ENCODE measurements at places on chromosomes 4 and X. TPM values are rescaled to one million over a fixed set of nuclear protein-coding genes. Genes with fewer than 3 reads are reported as not detected.

GRCh38 chr4:7777871-7778509 is 161.7 kb downstream of the AFAP1 start:
- H3K27me3 ChIP-seq, result no peaks in the 10 kb centered on the region
- DNase-seq, result no peak
- no peak overlapping the region for H3K27ac ChIP-seq
- no peak overlapping the region for H3K4me3 ChIP-seq
- peaks cover 25% of the 10 kb centered on the region for H3K4me1 ChIP-seq

DNA sequence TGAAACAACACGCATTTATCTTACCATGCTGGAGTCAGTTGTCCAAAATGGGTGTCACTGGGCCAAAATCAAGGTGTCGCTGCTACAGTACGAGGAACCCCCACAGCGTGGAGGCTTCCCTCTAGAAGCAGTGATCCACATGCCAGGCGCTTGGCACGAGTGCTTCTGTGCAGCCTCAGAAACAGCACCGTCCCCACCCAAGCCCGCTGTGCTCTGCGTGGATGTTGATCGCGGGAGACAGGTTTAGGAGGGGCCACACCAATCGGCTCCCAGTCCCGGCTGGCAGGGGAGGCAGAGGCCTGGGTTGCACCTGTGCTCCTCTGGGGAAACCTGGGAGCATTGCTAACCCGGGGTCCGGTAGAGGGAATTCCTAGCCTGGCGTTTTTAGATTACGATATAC is 165.5 kb upstream of the PSAPL1 start:
- H3K27me3 ChIP-seq, result peaks cover 36% of the 10 kb centered on the region
- H3K4me3 ChIP-seq, result no peak overlapping the region
- no peak overlapping the region for H3K27ac ChIP-seq
- H3K4me1 ChIP-seq, result no peaks in the 10 kb centered on the region
- no peak for DNase-seq
- no peaks in the 10 kb centered on the region for H3K36me3 ChIP-seq

DNA sequence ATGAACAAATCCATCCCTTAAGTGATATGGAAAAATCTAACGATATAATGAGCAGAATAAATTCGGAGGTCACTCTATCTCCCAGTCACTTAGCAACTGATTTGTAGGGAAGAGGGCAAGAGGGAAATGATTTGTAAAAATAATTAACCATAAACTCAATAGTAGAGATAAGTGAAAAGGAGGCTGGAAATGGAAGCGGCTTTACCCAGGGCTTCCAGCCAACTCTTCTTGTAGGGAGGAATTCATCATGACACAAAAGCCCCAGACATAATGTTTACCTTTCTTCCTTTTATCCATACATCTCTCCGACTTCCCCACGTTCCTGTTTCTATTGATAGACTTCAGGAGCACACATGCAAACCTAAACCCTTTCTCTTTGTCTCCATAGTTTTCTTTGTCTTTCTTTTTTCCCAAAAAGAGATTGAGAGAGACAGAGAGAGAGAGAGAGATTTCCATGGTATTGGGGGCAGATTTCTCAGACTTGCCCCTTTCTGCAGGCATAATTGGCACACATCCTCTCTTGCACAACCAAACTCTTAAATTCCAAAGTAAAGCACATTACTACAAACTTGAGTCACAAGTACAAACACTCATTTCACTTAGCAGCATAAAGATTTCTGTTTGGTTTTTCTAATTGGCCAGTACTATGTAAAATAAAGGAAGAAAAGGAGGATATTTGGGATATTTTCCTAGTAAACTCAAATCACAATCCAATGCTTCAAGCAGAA is 140.9 kb downstream of the MAPK10 start:
- H3K36me3 ChIP-seq, result peaks cover 8% of the 10 kb centered on the region
- no peak for DNase-seq
- H3K27me3 ChIP-seq, result no peaks in the 10 kb centered on the region
- H3K4me3 ChIP-seq, result no peak overlapping the region
- H3K4me1 ChIP-seq, result peaks cover 9% of the 10 kb centered on the region

GRCh38 chr4:53716471-53717063 is 125.3 kb upstream of the LNX1 start:
- H3K4me3 ChIP-seq, result no peak overlapping the region
- DNase-seq, result no peak
- H3K27ac ChIP-seq, result no peak overlapping the region

DNA sequence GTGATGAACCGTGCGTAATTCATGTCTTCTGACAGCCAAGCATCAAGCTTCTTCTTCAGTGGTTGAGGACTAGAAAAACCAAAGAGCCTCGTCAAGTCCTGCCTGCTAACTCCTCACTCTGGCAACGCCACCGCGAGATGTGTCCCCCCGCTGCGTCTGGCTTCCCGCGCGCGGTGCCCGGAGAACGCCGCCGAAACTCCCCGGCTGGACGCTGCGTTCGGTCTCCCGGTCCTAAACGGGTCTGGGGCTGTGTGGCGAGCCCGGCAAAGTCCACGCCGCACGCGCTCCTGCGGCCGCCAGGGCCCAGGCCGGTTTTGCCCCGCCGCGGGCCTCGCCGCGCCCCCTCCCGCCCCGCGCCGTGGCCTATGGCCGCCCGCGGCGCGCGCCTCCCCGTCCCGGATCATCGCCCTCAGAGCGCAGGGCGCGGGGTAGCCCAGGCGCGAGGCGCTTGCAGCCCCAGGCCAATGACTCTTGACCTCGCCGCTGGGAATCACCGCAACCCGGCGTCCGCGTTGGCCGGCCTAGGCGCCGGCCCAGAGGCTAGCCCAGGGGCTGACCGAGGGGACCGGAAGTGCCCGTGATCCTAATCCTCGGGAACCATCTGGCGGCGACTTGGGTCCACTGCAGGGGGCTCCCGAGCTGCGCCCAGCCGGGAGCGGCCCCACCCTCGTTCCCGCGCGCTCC is at the start of gene AADAT:
Gene AADAT, minus strand, starts transcription at position 289 of the 684 bp plus-strand sequence. Its CDS starts 266 bp downstream, at position 23.
- H3K4me1 ChIP-seq, result peaks cover 29% of the 10 kb centered on the region
- peaks cover 14% of the 10 kb centered on the region for H3K36me3 ChIP-seq
- no peaks in the 10 kb centered on the region for H3K27me3 ChIP-seq
- H3K27ac ChIP-seq, result peak within 1 kb of the TSS; percentile 89
- H3K4me3 ChIP-seq, result peak within 1 kb of the TSS; percentile 92

GRCh38 chr4:100949350-100949935 is 397.9 kb downstream of the PPP3CA start:
- H3K27ac ChIP-seq, result no peak overlapping the region
- H3K36me3 ChIP-seq, result no peaks in the 10 kb centered on the region
- DNase-seq, result no peak
- no peaks in the 10 kb centered on the region for H3K27me3 ChIP-seq
- no peak overlapping the region for H3K4me3 ChIP-seq

GRCh38 chrX:9555354-9555753 is 90.5 kb downstream of the TBL1X start:
- no peaks in the 10 kb centered on the region for H3K4me1 ChIP-seq
- no peaks in the 10 kb centered on the region for H3K36me3 ChIP-seq
- H3K27ac ChIP-seq, result no peak overlapping the region
- no peaks in the 10 kb centered on the region for H3K27me3 ChIP-seq
- no peak for DNase-seq
- H3K4me3 ChIP-seq, result no peak overlapping the region

DNA sequence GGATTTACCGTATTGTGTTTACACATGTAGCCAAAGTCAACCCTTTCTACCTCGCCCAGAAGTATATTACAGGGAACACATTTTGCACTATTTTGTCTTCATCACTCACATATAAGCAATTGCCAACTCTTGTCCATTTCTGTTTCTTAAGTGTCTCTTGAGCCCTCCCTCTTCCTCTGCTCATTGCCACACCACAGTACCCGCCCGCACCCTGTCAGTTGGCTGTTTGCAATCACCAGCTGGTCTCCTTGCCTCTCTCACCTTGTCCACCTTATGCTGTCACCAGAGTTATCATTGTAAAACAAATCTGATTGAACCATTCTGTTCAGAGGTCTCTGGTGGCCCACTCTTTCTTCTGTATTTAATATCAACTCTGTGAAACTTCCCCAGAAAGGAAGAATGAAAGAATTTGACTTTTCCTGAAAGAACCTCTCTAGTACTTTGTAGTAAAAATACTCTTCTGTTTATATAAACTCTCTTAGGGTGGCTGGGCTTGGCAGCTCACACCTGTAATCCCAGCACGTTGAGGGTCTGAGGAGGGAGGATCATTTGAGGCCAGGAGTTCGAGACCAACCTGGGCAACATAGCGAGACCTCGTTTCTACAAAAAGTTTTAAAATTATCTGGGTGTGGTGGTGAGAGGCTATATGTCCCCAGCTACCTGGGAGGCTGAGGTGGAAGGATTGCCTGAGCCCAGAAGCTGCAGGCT is 50.2 kb downstream of the ING2 start:
- H3K4me3 ChIP-seq, result no peak overlapping the region
- no peaks in the 10 kb centered on the region for H3K4me1 ChIP-seq
- no peaks in the 10 kb centered on the region for H3K36me3 ChIP-seq
- no peak overlapping the region for H3K27ac ChIP-seq

- no peak overlapping the region for H3K4me3 ChIP-seq
- no peak for DNase-seq
- H3K36me3 ChIP-seq, result no peaks in the 10 kb centered on the region
- peaks cover 10% of the 10 kb centered on the region for H3K4me1 ChIP-seq
- H3K27me3 ChIP-seq, result no peaks in the 10 kb centered on the region
Measured at GRCh38 chrX:96692890-96693289, 8.2 kb downstream of the DIAPH2 start.

DNA sequence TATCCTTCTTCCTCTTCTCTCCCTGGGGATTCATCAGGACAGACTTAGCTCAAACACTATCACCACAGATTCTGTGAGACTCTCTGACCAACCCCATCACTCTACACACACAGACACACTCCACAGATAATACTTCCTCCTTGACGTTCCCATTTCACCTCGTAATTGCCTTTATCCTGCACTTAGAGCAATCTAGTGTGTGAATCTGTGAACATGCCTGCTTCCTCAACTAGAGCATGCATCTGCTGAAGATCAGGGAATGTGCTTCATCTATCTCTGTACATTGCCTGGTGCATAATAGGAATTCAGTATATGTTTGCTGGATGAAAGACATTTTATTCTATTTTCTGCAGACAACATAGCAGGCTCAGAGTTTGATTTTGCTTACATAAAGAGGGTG is 25.1 kb upstream of the HS6ST2 start:
- H3K36me3 ChIP-seq, result no peaks in the 10 kb centered on the region
- H3K27ac ChIP-seq, result no peak overlapping the region
- DNase-seq, result no peak
- H3K27me3 ChIP-seq, result no peaks in the 10 kb centered on the region
- no peak overlapping the region for H3K4me3 ChIP-seq

DNA sequence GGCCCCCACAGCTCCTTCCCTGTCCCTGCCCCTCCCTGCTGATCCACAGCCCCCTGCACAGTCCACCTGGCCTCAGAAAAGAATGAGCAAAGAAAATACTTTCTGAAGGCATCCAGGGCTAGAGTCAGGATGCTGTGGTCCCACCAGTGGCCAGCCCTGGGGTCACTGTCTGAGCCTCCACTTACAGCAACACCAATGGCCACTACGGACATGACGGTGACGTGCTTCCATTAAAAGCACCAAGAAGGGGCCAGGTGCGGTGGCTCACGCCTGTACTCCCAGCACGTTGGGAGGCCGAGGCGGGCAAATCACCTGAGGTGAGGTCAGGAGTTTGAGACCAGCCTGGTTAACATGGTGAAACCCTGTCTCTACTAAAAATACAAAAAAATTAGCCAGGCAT is 4.0 kb downstream of the JAKMIP1 start:
- DNase-seq, result peak; percentile 22
- H3K27ac ChIP-seq, result no peak overlapping the region
- H3K4me1 ChIP-seq, result peaks cover 3% of the 10 kb centered on the region

DNA sequence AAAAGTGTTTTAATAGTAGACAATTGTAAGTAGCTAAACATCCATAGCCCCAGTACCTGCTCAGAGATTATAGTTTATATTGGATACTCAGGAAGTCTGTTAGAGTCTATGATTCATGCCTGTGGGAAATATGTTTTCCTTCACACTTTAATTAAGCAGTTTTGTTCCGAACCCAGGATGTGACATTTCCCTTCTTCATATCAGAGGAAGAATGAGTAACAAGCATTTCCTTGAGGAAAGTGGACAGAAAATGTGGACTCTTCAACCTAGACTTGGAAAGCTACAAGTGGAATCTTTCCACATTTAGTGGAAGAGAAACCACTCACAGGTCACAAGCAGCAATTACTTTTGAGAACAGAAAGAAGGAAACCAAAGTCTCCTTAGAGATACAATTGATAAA is 419.4 kb downstream of the C4orf33 start:
- no peaks in the 10 kb centered on the region for H3K36me3 ChIP-seq
- DNase-seq, result no peak
- peaks cover 3% of the 10 kb centered on the region for H3K4me1 ChIP-seq
- no peak overlapping the region for H3K4me3 ChIP-seq

DNA sequence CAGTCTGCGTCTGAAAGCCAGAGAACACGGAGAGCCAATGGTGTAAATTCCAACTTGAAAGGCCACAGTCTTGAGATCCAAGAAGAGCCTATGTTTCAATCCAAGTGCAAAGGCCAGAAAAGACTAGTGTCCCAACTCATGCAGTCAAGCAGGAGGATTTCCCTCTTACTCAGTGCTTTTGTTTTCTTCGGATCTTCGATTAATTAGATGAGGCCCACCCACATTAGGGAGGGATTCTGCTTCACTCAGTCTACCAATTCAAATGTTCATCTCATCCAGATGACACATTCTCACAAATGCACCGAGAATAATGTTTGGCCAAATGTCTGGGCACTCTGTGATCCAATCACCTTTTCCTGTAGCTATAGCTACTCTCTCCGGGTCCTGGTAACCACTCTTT is 91.5 kb upstream of the S100G start:
- no peaks in the 10 kb centered on the region for H3K36me3 ChIP-seq
- H3K27me3 ChIP-seq, result no peaks in the 10 kb centered on the region
- H3K4me1 ChIP-seq, result no peaks in the 10 kb centered on the region
- no peak for DNase-seq
- H3K4me3 ChIP-seq, result no peak overlapping the region
- no peak overlapping the region for H3K27ac ChIP-seq

GRCh38 chrX:153063315-153063714 is 7.0 kb downstream of the PNMA3 start:
- H3K4me3 ChIP-seq, result no peak overlapping the region
- no peak overlapping the region for H3K27ac ChIP-seq
- no peaks in the 10 kb centered on the region for H3K36me3 ChIP-seq
- H3K27me3 ChIP-seq, result peaks cover 2% of the 10 kb centered on the region
- H3K4me1 ChIP-seq, result no peaks in the 10 kb centered on the region

DNA sequence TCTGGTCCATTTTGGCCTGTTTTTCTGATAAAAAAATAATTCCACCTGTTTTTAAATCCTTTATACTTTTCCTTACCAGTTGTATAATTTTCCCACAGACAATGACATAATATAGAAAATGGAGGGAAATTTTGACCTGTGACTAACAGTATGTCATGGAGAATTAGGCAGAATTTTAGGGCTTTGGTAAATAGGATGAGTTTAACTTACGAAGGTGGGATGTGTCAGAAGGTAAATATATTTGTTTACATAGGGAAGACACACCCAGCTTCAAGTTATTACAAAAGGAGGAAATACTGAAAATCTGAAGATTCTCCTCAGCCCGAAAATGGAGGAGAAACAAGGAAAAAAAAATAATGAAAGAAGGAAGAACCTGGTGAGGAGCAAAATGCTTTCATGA is 64.6 kb upstream of the PPP3CA start:
- no peaks in the 10 kb centered on the region for H3K36me3 ChIP-seq
- no peaks in the 10 kb centered on the region for H3K27me3 ChIP-seq
- H3K27ac ChIP-seq, result no peak overlapping the region
- no peak overlapping the region for H3K4me3 ChIP-seq

PITX2 gene
- 95.5 TPM for total RNA-seq

CENPVL2 gene
- total RNA-seq, result 0.49 TPM

ABCG2 gene
- total RNA-seq, result 0.82 TPM

HS3ST1 gene
- total RNA-seq, result 6.2 TPM

TMEM47 gene
- 11.8 TPM for total RNA-seq

IL2RG gene
- not detected for total RNA-seq

FRMPD4 gene
- 0.07 TPM for total RNA-seq

CLIC2 gene
- 0.54 TPM for total RNA-seq

RNF150 gene
- 40.7 TPM for total RNA-seq
